ENCODE measurements at places on chromosomes 5 and 9.
A peak's percentile ranks its signal among the peaks of the same experiment; 100 is the strongest.

DNA sequence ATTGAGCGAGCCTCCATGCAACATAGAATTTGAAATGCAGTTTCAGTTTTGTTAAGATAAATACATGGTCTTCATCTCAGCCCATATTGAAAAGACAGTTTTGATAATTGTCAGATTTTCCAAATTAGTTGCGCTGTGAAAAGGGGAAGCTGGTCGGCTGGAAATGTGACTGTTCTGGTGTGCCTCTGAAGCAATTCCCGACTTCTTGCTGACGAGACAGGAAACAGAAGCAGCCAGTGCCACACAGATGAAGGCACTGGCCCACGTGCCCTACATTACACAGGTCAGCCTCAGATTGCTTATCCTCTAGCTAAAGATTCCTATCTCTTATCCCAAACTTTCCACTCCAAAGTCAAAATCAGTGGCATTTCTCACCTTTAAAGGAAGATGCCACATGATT is 214.1 kb upstream of the TLE4 start:
- DNase-seq = no peak

GRCh38 chr5:27241564-27242257 is 203.3 kb upstream of the CDH9 start:
- no peak for DNase-seq

GRCh38 chr9:132412089-132412488 is 2.1 kb downstream of the CFAP77 start:
- DNase-seq = no peak

DNA sequence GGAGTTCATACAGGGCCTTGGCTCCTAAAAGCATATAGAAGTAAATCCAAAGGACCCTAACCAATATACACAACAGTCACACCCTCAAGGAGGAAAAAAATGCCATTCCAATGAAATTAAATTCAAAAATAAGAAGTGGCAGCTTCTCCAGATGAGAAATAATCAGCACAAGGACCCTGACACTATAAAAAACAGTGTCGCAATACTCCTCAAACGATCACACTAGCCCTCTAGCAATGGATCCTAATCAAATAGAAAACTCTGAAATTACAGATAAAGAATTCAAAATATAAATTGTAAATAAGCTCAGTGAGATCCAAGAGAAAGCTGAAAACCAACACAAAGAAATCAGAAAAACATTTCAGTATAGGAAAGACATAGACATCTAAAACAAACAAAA is 33.5 kb upstream of the HTR4 start:
- no peak for DNase-seq

- DNase-seq = no peak
Measured at GRCh38 chr9:37954581-37954981, 50.7 kb upstream of the SLC25A51 start.

DNA sequence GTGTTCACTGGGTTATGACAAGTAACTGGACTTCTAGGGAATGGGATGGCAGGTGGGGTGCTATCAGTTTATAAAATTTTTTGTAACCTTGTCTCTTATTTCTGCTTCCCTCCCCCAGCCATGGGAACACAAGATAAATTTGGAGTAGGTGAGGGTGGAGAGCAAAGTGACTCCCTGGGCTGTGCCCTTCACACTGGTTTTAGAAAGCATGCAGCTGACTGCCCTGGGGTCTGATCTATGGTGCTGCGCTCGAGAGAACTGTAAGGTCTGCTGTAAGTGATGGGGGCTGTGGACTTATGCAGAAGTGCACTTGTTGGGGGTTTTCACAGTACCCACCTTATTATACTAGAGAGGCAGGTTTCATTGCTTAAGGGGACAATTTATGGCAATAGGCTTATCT is 247.7 kb upstream of the DMRT1 start:
- DNase-seq = no peak

- DNase-seq = no peak
Measured at GRCh38 chr5:157747173-157747740, 3.7 kb downstream of the LSM11 start.

- no peak for DNase-seq
Measured at GRCh38 chr5:68942169-68942568, 151.6 kb upstream of the SLC30A5 start.

- DNase-seq = no peak
Measured at GRCh38 chr9:137828527-137829259, 48.9 kb upstream of the CACNA1B start.

DNA sequence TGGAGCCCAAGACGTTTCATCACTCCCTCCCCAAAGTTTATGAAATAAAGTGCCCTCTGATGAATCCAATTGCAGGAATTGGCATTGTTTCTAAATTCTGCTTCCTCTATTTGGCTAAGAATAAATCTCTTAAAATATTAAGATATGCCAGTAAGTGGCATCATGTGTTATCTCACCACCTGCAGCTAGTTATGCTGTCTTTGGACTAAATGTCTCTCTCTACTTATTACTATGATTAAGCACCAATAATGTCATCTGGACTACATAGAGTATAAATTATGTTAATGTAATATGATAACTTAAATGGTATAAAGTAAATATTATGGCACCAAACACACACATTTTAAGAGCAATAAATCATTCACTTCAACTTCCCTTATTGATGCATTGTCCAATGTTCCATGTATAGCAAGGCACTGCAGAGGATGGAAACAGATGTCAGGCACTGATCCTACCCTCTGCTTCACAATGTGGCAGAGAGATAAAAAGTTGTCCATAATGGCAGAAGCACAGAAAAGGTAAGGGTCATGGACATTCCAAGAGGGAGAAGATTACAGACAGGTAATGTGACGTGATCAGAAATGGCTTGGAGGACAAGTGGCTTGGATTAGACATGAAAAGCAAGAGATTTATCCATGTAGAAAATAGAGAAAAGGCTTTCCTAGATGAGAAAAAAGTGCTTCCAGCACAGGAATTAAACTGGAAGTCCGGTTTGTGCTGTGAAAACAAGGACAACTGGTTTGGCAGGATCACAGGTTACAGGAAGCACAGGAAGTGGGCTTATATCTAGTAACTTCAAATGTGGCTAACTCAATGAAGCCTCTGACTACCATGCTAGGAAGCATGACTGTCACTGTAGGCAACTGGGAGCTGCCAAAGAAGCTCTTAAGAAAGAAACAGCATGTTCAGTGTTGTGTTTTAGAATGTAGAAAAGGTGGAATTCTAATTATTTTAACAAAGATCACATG is 26.7 kb downstream of the MARCHF11 start:
- no peak for DNase-seq

GRCh38 chr9:109383947-109384346 is 63.1 kb upstream of the EPB41L4B start:
- no peak for DNase-seq

GRCh38 chr9:12748954-12749353 is 25.9 kb upstream of the LURAP1L start:
- no peak for DNase-seq

DNA sequence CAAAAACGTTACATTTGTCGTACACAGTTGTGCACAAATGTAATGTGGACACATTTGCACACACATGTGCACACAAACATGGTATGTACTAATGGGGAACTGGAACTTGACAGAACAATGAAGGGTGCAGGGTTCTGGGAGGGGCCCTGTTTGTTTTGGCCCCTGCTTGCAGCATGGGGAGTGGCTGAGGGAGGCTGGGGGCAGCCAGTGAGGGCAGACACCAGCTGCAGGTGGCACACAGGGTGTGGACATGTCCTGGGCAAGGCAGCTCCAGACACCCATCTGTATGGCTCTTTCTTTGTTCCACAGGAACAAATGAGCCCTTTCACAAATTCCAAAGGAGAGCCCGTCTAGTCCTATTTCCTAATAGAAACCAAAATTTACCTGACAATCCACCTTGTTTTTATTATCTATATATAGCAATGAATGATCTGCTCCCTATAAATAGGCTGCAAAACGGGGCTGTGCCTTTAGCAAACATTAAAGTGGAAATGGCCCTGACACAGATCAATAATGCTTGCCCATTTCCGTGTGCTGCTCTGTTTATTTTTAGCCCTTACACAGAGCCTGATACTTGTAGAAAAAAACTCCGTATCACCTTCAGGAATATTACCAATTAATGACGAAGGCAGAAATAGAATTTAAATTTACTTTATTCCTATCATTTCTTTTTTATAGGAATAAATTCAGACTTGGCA is 26.4 kb downstream of the MARCHF3 start:
- DNase-seq = no peak

GRCh38 chr9:128688501-128689292 is at the start of gene SET:
Gene SET (plus strand): TSS chr9:128689222. CDS start chr9:128689583, 361 bp downstream.
- DNase-seq = peak; percentile 90

GRCh38 chr5:125550274-125550673 is 803.8 kb upstream of the ZNF608 start:
- DNase-seq = no peak

DNA sequence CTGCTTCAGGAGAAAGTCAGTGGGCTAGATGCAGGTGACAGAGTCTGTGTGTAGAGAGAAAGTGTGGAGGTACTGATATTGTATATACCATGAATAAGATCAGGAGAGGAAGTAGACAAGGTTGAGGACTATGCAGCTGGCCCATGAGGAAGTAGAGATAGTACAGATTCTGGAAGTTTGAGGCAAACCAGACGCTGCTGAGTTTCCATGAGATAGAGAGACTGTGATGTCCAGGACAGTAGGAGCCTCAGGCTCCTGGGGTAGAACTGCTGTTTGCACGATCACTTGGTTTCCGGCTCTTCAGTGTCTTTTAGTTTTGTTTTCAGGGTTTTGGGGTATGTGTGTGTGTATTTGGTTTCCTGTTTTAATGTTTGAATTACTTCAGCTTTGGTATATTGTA is 13.6 kb downstream of the OTULINL start:
- DNase-seq = no peak

GRCh38 chr9:90637626-90638025 is 5.0 kb downstream of the DIRAS2 start:
- DNase-seq = no peak

GRCh38 chr5:61653807-61654580 is 321.9 kb downstream of the ZSWIM6 start:
- no peak for DNase-seq

- no peak for DNase-seq
Measured at GRCh38 chr5:157540124-157540523, 35.5 kb downstream of the ADAM19 start.

- no peak for DNase-seq
Measured at GRCh38 chr9:78539904-78540303, 243.0 kb downstream of the PSAT1 start.

- DNase-seq = no peak
Measured at GRCh38 chr5:127826011-127826410, 122.8 kb downstream of the CCDC192 start.

DNA sequence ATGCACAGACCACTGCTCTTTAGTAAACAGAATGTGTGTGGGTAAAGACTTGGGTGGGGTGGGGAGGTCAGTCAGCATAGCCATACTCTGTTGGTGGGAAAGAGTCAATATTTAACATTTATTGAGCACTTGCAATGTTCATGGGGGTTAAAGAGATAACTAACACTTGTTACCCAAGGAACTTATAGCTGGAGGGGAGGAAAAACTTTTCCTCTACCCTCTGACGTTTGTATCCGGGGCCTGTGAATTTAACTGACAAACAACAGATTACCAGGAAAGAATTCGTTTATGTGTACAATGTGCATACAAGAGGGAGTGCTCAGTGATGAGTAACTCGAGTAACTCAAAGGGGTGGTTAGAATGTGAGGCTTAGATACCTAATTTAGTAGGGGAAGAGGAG is 6.8 kb upstream of the CLINT1 start:
- DNase-seq = no peak

- peak; percentile 47 for DNase-seq
Measured at GRCh38 chr5:176541338-176542134, 4.3 kb upstream of the RNF44 start.

GRCh38 chr5:1830571-1831228 is 29.5 kb downstream of the NDUFS6 start:
- no peak for DNase-seq

DNA sequence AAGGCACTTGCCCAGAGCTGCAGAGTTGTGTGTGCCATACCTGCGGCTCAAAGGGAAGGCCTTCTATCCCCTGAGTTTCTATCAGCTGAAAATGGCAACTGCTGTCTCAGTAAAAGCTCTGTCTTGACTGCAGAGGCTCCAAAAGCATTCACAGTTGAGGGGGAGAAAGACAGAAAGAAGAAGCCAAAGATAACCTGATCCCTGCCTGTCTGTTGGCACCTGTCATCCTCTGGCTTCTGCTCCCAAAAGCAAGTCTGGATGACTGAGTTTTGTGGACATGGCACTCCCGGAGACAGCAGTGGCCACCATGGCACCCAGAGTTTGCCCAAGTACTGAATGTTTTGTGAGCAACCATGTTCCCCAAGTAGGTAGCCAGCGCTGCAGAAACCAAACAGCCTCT is 176.6 kb downstream of the NR3C1 start:
- no peak for DNase-seq

GRCh38 chr5:175059687-175060211 is 335.4 kb downstream of the MSX2 start:
- no peak for DNase-seq

DNA sequence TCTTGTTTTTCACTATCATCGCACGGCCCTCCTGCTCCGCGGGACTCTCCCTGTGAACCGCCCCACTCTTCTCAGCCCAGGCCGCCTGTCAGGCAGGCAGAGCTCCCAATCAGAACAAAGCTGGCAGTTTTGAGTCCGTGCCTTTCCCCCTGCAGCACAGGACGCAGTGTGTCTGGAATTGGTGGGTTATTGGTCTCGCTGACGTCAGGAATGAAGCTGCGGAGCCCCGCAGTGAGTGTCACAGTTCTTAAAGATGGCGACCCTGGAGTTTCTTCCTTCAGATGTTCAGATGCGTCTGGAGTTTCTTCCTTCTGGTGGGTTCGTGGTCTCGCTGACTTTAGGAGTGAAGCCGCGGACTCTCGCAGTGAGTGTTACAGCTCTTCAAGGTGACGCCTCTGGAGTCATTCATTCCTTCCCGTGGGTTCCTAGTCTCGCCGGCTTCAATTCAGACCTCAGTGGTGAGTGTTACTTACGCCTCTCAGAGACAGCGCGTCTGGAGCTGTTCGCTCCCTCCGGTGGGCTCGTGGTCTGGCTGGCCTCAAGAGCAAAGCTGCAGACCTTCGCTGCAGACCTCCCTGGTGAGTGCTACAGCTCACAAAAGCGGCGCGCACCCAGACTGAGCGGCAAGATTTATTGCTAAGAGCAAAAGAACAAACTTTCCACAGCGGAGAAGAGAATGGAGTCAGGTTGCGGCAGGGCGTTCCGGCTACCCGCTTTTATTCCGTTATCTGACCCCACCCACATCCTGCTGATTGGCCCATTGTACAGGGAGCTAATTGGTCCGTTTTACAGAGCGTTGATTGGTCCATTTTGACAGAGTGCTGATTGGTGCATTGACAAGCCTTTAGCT is 7.4 kb downstream of the ZDHHC11B start:
- DNase-seq = no peak

DNA sequence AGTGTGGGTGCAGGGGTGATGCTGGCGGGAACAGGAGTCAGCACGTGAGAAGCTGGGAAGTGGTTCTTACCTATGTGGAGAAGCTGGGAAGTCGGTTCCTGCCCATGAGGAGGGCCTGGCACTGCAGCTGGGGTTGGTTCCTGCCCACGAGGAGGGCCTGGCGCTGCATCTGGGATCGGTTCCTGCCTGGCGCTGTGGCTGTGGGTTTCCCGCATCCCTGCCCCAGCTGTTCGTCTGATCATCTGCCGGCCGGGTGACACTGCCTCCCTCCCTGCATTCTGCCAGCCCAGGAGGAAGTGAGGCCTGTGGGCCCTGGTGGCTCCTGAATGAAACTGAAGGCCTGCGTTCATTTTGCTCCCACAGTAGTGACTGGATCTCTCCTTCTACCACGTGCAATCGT is 5.1 kb downstream of the OBP2A start:
- no peak for DNase-seq

GRCh38 chr9:87322840-87323635 is 174.6 kb upstream of the DAPK1 start:
- DNase-seq = no peak

GRCh38 chr5:51632793-51633192 is 249.5 kb downstream of the ISL1 start:
- DNase-seq = no peak

- DNase-seq = no peak
Measured at GRCh38 chr5:91434348-91434747, 51.2 kb upstream of the ARRDC3 start.
